Dermis blood vessel endothelial cell (primary cell): ENCODE measurements at places on chromosomes 5 and 9. TPM values are rescaled to one million over a fixed set of nuclear protein-coding genes. Genes with fewer than 3 reads are reported as not detected.

GRCh38 chr9:121366611-121367192 is 3.3 kb downstream of the STOM start:
- no peak for DNase-seq

DNA sequence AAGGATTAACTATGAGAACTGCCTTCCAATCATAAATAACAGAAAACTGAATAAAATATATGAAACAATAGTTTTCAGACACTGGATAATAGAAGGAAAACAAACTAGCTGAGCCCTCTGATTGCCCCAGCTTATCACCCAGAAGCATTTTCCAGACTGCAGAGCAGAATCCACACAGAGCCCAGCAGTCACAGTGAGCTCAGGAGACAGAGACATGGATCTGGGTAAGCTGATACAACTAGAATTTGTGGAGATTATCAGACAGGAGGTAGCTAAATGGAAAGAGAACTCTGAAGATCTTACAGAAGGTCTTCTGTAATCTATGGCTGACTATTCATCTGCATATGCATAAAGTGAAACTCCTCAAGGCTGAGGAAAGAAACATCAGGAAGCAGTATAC is 128.8 kb downstream of the NR2F1-AS1 start:
- DNase-seq: peak; percentile 17

GRCh38 chr5:141431286-141431685 is 979 bp downstream of the PCDHGA12 start:
- peak; percentile 57 for DNase-seq

DNA sequence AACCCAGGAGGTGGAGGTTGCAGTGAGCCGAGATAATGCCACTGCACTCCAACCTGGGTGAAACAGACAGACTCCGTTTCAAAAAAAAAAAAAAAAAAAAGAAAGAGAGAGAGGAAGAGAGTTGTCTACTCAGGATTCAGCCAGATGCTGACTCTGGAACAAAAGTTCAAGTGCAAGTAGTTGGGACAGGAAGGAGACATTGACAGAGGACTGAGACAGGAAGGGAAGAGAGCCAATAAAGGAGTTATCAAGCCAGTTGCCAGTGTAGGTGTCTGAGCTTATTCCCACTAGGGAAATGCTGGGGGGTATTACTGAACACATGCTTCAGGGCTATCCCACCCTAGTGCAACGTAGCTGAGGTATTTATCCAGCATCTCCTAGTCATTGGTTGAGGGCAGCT is 147.7 kb upstream of the SLC1A3 start:
- DNase-seq: no peak

Gene CCDC152
- 0.51 and 0.74 TPM in 2 replicates for total RNA-seq

Gene NTRK2
- under 0.01 and 0.05 TPM in 2 replicates for total RNA-seq

Gene SH3TC2
- total RNA-seq: 18.0 and 60.6 TPM in 2 replicates

Gene NR5A1
- total RNA-seq: not detected in 2 replicates

Gene RASEF
- 0.05 and 0.17 TPM in 2 replicates for total RNA-seq

GRCh38 chr5:177327539-177328522 is 16.1 kb upstream of the MXD3 start:
- peak; percentile 69 for DNase-seq

- no peak for DNase-seq
These were observed 24.7 kb upstream of the RASGEF1C start for GRCh38 chr5:180233729-180234128.

DNA sequence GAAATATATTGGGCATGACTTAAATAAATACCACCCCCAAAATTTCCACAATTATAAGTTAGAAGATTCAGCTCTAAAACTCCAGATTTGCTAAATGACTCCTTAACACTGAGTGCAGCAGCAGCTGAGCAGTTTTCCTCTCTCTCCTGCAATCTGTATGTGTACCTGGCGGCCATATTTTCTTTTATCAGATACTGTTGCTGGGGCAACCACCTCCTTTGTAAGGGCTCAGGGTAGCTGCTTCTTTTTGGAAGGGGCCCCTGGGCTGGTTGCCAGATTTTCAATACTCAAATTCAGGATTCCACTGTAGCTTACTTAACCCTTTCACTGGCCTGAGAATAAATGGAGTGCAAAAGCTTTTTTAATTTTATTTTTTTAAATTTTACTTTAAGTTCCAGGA is 197.0 kb downstream of the TAF11L14 start:
- DNase-seq: no peak

GRCh38 chr5:7902666-7903625 is 34.0 kb downstream of the MTRR start:
- no peak for DNase-seq

Gene KCNN2
- total RNA-seq: 0.79 and 1.4 TPM in 2 replicates

DNA sequence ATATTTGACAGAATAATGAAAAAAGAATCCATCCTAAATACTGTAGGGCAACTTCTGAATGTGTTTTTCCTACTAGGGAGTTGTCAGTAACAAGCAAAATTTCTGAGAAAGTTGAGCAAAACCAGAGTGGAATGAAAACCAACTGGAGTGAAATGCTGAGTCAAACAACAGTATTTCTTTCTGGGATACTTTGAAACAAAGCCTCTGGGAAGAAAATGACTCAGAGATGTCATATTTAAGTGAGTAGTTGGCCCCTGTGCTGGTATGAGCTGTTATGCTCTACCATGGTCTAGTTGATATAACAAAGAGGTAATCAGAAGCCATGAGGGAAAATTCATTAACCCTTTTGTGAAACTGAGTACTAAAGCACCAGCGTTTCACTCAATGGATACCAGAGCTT is 372.1 kb upstream of the C9orf72 start:
- no peak for DNase-seq

Gene PPIC
- 38.6 and 74.9 TPM in 2 replicates for total RNA-seq

Gene PCDHGA9
- 2.9 and 3.6 TPM in 2 replicates for total RNA-seq

Gene KIF4B
- 0.17 and 0.42 TPM in 2 replicates for total RNA-seq

GRCh38 chr5:32597041-32597629 is 11.8 kb downstream of the SUB1 start:
- DNase-seq: peak; percentile 69

DNA sequence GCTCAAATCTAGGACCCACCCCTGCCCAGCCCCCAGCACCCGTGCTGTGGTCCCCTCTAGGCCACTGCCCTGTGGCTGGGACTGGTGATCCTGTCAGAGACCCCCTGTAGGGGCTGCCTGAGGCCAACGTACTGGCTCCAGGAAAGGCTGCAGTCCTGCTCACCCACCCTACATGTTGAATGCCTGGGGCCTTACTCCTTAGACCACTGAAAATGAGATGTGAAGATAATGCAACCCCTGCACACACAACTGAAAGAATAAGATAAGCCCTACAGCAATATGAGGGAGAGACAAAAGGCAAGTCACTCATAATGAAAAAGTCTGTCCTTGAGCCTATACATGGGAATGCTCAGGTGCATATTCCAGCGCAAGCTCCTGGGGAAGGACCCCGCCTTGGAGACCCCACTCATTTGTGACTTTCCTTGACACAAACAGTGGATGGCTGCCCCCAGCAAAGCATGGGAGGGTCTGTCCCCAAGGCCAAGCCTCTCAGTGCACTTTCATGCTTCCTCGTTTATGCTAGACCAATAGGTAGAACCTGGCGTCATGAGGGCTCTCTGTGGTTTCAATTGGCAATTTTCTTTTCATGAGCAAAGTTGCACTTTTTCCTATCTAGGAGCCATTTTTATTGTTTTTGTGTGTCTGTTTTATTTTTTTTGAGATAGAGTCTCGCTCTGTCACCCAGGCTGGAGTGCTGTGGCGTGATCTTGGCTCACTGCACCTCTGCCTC is 12.5 kb upstream of the WNK2 start:
- no peak for DNase-seq

Gene PCDHA1
- total RNA-seq: 0.17 TPM in 1 of 2 replicates, not detected in the other

- DNase-seq: no peak
These were observed 159.9 kb upstream of the PIK3R1 start for GRCh38 chr5:68055686-68056085.

Gene CSF2
- total RNA-seq: 0.14 and 0.34 TPM in 2 replicates

DNA sequence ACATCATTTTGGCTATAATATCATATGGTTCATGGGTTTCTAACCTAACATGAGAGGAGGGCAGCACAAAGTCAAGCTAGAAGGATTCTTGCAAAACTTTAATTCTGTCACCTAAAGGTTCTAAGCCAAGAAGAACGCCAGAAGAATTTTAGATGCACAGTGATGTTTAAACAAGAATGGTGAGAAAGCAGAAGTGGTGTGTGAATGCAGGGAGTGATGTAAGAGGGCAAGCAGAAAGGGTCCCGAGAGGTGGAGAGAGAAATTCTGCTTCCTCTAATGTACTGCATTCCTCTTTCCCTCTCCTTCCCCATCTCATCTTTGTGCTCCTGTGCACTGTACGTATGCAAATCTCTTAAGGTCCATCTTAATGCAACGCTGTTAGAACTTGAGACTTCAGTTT is 2.1 kb upstream of the TRMO start:
- DNase-seq: no peak

- DNase-seq: peak; percentile 5
These were observed at the start of gene CTNND2 for GRCh38 chr5:11904265-11904906. Gene CTNND2, minus strand, starts transcription at chr5:11904446. Its CDS starts 593 bp downstream, at chr5:11903853.

Gene C9orf50
- total RNA-seq: not detected in 2 replicates

DNA sequence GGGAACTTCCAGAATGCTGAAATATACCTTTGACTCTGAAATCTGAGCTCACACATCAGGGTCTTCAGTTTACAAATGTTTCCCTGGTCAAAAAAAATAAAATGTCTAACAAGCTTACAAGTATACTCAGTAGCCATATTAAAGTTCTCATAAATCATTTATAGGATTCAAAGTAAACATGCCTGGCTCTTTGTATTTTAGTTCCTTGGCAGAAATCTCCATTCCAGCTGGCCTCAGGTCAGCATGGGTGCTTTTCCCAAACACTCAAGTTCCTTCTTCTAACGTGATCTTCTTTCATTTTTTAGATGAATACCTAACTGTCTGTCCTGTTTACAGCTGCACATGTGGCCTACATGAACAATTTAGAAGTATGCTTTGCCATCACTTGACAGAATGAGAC is 263.2 kb downstream of the GAS1 start:
- DNase-seq: no peak

DNA sequence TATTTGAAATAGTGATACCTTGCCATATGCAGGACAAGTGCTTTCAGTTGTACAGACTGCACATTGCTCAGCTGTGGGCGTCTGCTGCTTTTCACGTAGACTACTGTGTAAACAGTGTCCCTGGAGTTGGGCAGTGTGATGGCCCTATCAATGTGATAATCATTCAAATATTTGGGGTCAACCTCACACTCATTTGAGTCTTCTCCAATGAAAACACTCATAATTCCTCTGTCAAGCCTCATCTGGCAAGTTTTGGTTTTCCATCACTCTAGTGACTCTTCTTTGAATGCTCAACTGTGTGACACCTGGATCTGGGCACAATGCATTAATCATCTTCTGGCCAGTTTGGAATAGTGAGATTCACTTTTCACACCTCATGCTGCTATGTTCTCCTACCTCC is 64.4 kb downstream of the UGCG start:
- DNase-seq: peak; percentile 45

GRCh38 chr9:36798350-36799065 is 225.8 kb downstream of the MELK start:
- DNase-seq: no peak

- DNase-seq: no peak
These were observed 94.0 kb upstream of the SLC25A48 start for GRCh38 chr5:135740475-135740874.

DNA sequence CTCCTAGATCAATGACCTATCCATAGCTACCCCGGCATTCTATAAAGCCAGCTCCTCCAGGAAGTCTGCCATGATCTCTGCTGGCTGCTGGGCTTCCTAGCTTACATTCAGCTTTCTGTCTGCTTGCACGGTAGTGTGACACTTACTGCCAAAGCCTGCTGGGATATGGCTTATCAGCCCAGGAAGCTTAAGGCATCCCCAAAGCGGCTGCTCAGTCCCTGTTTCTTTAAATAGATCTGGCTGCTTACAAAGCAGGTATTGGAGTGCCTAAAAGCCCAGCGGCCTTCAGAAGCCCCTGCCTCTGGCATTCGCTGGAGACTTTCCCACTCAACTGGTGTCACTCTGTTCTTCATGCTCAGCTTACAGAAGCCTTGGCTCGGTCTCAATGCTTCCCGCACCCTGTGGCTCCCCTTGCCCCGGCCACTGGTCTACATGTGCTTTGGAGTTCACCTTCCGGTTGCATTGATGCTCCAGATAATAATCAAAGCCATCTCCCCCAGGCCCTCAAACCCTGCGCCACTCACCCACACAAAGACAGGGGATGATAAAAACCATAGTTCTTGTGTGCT is 31.3 kb upstream of the STRBP start:
- DNase-seq: no peak

GRCh38 chr5:11037941-11038340 is 276.9 kb upstream of the DAP start:
- no peak for DNase-seq

DNA sequence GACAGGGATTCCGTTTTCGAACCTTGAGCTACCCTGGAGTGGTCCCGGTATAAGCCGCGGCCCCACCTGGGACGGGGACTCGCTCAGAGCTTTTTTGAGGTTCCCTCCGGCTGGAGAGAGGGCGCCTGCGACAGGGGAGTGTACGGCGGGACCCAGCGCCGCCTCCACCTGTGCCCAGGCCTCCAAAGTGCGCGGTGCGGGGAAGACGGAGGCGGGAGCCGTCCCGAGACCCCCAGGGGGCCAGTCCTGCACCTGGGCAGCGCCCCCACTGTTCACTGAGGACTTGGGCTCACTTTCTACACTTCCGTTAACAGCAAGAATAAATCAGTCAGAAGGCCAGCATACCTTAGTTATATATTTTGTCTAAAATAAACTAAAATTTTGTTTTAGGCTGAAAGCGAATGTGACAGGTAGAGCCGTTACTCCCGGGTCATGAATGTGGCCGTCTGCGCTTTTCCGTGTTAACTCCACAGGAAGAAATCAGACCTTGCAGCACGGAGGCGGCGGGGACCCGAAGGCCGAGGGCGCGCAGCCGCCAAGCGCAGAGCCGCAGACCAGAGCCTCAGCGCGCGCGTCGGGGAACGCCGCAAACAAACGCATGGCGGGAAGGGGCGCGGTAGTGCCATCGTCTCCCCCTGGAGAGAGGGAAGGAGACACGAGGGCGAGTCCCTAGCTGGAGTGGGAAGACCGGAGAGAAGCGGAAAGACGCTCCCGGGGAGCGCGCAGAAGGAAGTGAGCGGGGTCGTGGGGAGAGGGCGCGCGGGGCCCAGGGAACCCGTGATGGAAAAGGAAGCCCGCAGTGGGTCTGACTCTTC is 14.1 kb downstream of the TRIM7 start:
- DNase-seq: peak; percentile 73
